ENCODE measurements at places on chromosomes 13 and 19. TPM values are rescaled to one million over a fixed set of nuclear protein-coding genes. Genes with fewer than 3 reads are reported as not detected.

Gene SWSAP1
- polyA plus RNA-seq: 8.3 TPM

Gene IGLON5
- not detected for polyA plus RNA-seq

Gene PTGIR
- 0.14 TPM for polyA plus RNA-seq

Gene CEACAM16
- not detected for polyA plus RNA-seq

Gene AMH
- not detected for polyA plus RNA-seq

Gene KLF16
- 0.49 TPM for polyA plus RNA-seq

Gene POLR1G
- polyA plus RNA-seq: 0.43 TPM

Data from immature natural killer cell (primary cell).